CD8-positive, alpha-beta T cell (primary cell): ENCODE measurements at places on chromosomes 5 and 9.

DNA sequence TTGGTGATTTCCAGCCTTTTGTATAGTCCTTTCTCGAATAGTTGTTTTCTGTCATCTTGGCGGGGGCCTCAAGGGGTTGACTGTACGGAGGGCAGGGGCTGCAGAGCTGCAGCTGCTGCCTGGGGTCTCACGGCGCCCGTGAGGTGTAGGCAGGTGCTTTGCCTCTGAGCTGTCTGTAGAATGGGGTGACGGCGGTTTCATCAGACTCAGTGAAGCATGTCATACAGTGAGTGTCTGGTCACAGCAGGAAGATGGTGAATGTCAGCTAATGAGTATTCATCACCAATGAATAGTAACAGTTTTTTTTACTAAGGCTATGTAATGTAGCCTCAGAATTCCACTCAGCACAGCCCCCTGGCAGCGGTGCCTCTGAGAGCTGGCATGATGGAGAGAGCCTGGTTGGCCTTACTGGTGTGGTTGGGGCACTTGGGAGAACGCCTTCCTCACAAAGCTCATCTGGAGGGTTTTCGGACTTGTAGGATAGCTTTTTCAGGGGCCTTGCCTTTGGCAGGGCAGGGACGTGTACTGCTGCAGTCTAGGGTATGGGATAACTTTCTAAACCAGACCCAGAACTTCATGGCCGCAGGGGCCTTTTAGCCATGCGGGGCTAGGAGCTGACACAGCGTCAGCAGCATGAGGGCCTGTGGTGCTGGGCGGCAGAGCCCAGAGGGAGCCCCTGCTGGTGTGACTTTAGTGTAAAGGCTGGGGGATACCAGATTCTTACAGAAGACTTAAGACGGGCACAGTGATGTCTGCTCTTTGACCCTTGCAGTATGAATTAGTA lies 15.0 kb downstream of the TENT4A start:
- DNase-seq, result no peak

GRCh38 chr9:90180381-90180780 lies 462.2 kb downstream of the DIRAS2 start:
- no peak for DNase-seq

- DNase-seq, result no peak
These were observed 208.8 kb downstream of the DNAH5 start for GRCh38 chr5:13735691-13736090.

DNA sequence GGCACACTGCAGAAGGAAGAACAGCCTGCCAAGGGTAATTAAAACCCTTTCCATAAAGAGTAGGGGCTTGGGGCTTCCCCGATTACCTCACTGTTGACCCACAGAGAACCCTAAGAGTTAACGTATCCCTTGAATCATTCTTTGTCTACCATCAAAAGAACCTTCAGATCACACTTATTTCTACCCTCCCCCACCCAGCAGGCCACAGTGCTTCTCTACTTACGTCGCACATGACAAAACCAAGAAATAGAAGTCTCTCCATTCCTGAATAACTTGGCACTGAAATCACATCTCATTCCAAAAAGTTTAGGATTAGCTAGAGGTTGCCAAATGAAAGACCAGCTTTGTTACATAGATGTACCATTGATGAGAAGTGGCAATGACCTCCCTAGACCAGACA lies 268.7 kb upstream of the GAS1 start:
- DNase-seq, result no peak

DNA sequence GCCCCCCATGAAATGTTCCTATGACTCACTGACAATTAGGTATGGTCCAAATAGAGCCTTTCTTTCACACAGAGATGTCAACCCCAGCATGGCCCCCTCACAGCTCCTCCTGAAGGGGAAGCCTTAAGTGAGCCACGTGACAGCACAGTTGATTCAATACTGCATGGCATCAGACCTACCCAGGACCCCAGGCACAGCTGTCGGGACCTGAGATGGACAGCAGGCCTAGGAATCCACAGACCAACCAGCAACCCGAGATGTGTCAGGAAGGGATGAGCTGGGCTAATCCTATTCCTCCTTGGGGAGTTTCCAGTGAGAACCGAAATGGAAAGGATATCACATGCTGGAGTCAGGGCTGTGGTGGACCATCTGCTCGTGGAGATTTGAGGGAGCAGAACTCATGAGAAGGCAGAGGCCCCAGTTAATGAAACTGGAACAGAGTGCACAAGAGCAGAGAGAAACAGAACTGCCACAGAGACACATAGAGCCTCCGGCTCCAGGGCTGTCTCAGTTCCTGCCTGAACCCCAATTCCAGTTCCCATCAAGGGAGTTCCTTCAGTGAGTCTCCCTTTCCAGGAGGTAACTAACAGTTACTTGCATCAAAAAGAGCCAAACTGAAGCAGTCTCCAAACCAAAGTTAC lies 42.1 kb upstream of the SMIM23 start:
- no peak for DNase-seq

DNA sequence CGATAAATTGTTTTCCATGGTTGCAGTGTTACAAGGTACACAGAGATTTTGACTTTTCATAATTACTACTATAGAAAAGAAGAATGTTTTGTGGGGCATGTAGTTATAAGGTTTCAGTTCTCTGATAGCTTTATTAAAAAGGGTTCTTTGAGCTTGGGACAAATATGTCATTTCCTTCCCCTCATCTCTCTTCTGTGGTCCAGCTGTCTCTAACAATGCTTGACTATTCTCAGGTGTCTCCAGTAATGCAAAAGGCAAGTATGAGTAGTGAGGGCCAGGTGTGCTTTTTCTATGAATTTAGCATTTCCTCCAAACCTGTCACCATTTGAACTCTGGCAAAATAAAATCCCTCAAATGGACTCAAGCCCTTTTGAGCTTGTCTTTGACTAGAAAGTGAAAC lies 84.3 kb downstream of the SLF1 start:
- DNase-seq, result no peak

- DNase-seq, result peak; percentile 33
These were observed at the start of gene PRRX2 for GRCh38 chr9:129665389-129665775. Gene PRRX2 (plus strand): TSS chr9:129665647. CDS start chr9:129665868, 221 bp downstream.

DNA sequence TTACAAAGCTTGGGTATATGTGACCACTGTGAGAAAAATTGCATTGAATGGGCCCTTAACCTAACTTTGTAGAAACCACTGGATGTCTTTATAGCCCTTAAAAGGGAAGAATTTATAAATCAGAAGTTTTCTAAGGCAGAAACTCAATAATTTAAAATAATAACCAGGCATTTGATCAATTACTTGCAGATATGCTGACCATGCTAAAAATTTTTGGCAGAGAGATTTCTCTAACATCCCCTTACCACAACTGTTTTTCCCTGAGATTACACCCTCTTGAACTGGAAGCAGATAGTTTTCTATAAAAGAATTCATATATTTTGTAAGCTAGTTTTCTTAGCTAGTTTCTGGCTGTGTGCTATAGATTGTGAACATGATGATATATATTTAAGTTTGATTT lies 428.3 kb downstream of the KIF4B start:
- DNase-seq, result no peak

DNA sequence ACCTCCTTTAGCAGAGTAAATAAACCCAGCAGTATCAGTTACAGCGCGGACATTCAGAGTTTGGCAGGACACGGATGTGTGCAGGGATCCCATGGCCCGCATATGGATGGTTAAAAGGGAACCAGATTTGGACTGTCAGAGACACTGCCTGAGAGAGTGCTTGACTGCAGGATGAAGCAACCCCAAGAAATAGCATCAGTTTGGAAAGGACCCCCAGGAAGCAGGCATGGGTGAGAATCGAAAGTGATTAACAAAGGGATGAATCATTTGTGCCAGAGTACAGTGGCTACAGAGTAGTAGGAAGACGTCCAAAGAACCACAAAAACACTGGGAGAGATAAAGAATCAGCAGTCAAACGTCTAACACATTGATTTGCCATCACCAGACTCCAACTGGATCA lies 5.5 kb downstream of the C7 start:
- DNase-seq, result no peak

DNA sequence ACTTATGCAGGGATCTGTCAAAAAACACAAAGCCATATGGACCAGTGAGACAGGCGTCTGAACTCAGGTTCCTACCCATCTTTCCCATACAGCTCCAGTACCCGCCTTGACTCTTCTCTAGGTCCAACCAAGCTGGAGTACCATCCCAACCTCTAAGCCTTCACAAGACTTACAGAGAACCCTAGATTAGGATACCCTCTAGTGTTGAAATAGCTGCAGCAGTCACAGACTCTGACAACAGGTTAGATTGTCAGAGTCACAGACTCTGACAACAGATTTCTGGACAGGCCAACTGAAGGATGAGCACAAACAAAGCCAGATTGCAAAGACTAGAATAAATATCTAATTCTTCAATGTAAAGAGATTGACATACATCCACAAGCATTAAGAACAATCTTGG lies 266.1 kb downstream of the GRIA1 start:
- DNase-seq, result no peak

DNA sequence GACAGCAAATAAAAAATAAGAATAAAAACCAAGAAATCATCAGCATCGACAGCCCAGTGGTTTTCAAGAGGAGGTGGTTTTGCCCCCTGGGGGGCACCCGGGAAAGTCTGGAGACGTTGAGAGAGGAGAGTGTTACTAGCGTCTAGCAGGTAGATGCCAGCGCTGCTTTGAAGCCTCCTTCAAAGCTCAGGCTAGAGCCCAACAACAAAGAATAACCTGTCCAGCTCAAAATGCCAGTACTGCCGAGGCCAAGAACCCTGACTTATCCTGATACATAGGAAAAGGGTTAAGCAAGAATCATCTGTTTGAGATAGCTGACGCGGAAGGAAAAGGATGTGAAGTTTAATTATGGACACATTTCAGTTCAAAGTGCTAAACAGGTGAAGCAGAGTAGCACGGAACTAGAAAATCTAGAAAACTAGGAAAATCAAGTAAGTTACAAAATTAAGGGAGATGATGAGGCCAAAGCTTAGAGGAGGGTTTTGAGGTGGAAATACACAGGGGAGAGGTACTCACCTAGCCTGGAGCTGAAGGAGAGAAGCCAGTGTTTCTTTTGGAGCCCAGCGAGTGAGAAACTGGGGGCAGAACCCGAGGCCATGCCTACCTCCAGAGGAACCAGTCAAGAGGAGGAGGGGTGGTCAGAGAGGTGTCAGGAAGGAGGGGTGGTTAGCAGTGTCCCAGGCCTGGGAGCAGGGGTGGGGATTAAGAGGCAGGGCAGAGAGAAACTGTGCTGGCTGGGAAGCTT lies 121.0 kb upstream of the RETREG1 start:
- no peak for DNase-seq

DNA sequence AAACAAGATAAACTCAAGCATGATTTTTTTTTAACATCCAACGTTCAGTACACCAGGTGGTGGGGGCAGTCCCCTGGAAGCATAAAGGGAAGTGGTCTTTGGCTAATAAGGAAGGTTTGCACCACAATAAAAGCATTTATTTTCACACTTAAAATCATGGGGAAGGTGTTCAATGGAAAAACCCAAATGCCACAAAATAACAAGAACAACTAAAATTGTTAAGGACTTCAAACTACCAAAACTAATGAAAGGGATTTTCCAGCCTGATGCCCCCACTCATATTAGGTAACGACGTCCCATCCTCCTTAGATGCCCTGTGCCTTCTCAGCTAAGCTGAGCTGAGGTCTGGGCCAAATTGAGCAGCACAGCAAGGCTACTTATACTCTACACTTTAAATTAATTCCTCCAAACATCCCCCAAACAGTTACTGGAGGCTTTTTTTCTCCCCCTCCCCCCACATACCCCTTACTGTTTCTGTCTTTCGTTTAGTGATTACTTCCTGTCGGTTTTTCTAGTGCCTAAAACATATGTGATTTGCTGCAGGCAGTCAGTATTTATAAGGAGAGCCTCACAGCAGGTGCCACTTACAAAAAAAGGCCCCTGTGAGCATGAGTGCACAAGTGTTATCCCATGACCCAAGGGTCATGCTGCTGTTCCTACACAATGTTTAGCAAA lies 259.7 kb upstream of the ZNF608 start:
- DNase-seq, result no peak

GRCh38 chr9:18826248-18826647 lies 206.8 kb downstream of the SAXO1 start:
- DNase-seq, result no peak

GRCh38 chr9:18909140-18910018 lies 123.6 kb downstream of the SAXO1 start:
- DNase-seq, result no peak

DNA sequence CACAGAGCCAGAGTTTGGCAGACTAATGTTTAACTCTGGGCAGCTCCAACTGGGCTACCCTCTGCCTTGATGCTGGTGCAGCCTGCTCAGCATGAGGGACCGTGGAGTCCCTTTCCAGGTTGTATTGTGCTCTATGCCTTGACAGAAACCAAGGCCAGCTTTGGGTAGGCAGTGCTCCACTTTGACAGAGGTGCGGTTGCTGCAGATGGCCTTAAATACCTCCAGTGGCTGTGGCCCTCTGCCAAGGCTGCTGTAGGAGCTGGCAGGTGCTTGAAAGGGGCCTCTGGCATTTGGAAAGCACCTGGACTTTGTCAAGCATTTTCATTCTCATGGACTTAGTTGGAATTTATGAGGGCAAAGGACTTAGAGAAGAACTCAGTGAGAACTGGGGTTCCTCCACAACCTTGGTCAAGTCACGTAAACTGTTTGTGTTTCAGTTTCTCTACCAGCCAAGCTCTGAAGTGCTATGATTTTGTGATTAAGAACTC lies 249.7 kb upstream of the ZNF462 start:
- no peak for DNase-seq

DNA sequence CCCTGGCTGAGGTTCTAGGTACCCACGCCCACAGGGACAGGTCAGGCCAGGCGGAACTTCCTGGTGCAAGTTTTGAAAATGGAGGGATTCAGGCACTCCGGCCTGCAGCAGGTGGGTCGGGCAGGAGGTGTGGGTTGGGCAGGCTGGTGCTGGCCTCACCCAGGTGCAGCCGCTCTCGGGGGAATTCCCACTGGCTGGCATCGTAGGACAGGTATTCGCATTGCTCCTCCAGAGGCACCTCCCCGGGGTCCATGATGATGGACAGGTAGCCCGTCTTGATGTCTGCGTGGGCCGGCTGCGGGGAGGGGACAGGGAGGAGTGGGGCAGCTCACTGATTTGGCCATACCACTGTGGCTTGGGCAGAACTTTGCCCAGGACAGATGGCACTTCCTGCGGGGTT lies 28.7 kb upstream of the SCGB3A1 start:
- no peak for DNase-seq
